ENCODE measurements at places on chromosomes 5 and 9. TPM values are rescaled to one million over a fixed set of nuclear protein-coding genes. Genes with fewer than 3 reads are reported as not detected.

The BNC2 gene
- 84.2 TPM for total RNA-seq

The IL4 gene
- total RNA-seq = not detected

The ACER2 gene
- 1.2 TPM for total RNA-seq

The MLANA gene
- total RNA-seq = not detected

The PCDHAC2 gene
- total RNA-seq = not detected

The TAF11L5 gene
- not detected for total RNA-seq

The PCDHB2 gene
- total RNA-seq = not detected

The ISL1 gene
- total RNA-seq = not detected

The WDR31 gene
- 0.16 TPM for total RNA-seq

DNA sequence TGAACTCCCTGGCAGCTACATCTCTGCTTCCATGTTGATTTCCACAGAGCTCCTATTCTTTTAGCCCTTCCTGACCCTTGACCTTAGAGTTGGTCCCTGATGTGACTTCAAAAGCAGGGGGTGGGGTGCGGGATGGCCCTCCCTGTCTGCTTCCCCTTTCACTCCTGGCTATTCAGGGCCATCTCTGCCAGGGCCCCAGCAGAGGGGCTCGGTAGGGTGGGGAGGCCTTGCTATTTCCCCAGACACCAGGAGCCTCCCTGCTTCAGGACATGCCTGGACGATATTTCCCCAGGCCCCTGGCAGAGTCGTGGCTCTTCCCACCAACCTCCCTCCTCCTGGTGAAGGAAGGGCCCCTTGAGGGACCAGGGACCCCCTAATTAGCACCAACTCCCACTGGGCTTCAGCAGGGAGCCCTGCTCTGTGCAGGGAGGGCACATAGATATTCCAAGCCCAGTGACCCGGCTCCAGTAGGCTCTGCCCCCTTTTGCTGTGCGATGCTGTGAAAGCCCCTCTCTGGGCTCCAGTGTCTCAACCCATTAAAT lies 17.3 kb downstream of the CORO2A start:
- no peak for DNase-seq

DNA sequence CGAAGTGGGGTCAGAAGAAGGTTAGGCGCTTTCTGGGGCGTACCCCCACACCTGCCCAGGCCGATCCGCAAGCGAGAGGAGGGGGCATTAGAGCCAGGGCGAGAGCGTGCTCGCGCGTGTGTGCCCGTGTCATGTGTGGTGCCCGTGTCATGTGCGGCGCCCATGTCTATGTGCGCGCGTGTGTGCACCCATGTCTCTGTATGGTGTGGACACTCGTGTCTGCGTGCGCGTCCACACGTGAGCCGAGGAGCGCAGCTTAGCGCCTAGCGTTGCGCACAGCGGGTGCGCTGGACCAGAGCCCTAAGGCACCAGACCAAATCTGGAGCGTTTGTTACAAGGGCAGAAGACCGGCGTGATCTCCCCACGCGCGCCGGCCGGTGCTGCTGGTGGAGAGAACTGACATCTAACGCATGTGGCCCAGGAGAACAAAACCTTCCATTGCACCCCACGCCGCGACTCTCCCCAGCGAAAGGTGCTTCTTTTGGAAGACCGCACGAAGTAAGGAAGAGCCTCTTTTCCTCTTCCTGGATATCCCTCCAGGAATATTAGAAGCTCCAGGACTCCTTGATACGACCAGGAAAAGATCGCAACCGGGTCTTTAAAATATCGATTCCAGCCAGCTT lies 644 bp downstream of the NIM1K start:
- peak; percentile 24 for DNase-seq

DNA sequence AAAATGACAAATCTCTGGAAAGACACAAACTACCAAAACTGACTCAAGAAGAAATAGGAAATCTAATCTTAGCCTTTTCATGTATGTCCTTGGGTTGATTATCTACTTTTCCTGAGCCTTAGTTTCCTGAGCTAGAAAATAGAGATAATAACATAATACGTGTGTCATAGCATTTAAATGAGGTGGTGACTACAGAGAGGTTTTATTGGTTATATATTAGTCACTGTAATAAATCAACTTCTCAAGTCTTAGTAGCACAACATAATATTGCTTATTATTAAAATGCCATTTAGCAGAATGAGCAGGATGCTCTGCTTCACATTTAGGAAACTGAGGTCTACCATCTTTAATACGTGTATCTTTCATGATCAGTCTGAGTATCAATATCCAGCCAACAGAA lies 7.1 kb upstream of the PJA2 start:
- no peak for DNase-seq

DNA sequence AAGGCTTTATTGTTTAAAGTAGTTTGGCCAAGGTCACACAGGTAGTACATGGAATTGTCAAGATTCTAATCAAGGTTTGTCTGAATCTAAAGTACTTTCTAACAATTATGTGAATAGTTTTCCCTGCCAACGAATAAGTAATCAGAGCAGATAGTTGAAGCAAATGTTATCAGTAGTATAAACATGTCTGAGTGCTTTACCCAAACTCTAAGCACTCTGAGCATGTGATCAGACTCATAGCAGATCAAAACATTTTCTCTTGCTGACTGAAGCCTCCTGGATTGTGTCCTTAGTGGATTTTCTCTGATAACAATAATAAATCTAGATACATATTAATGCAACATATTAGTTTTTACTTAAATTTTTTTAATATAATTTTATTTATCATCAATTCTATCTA lies 995.0 kb downstream of the EFNA5 start:
- no peak for DNase-seq

- no peak for DNase-seq
Measured at GRCh38 chr5:161311965-161312364, 234.6 kb downstream of the GABRB2 start.

GRCh38 chr5:68711293-68712200 lies 382.3 kb upstream of the SLC30A5 start:
- no peak for DNase-seq

GRCh38 chr5:32538031-32538547 lies 47.3 kb upstream of the SUB1 start:
- DNase-seq = no peak

- DNase-seq = no peak
Measured at GRCh38 chr9:686321-686813, 155.1 kb upstream of the DMRT1 start.

GRCh38 chr5:172050080-172050479 lies 43.6 kb upstream of the FBXW11 start:
- no peak for DNase-seq

DNA sequence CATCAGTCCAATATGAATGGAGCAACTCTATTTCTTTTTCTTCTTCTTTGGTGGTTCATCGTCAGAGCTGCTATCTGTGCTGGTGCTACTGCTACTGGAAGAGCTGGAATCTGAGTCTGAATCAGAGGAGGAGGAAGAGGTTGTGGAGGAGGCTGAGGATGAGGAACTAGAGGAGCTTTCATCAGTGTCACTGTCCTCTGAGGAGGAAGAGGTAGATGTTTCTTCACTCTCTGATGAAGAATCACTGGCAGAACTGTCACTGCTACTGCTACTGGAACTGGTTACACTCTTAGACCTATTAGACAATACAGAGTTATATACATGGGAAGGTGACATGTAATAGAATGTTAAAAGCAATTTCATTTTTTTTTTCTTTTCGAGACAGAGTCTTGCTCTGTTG lies 27.8 kb downstream of the ZCCHC10 start:
- DNase-seq = no peak

DNA sequence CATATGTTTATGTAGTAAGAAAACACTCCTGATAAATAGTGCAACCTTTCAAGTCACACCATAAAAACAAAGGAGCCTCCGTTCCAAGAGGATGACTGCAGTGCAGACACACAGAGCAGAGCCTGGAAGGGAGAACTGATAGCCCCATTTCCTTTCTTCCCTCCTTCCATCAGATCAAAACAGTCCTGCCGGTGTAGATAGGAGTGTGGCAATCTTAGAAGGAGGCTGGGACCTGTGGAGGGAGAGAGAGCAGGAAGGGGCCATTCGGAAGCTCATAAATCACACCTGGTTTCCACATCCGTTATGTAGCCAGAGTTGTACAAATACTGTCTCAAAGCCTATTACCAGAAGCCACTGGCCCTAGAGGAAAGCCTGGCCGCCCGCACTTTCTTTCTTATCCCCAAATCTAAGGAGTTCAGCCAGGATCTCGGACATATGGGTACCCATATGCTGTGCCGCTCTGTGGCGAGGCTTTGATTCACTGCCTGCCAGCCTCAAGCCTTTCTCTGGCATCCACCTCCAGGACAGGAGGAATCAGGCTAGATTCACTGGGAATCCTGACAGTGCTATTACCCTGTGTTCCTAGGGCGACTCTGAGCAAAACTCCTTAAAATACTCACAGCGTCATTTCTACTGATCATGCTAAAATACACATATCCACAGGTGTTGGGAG lies 26.9 kb downstream of the DAP start:
- no peak for DNase-seq

- DNase-seq = no peak
Measured at GRCh38 chr9:99785010-99785590, 36.6 kb upstream of the NR4A3 start.

GRCh38 chr5:116666901-116667300 lies 92.3 kb upstream of the SEMA6A start:
- no peak for DNase-seq

- no peak for DNase-seq
Measured at GRCh38 chr5:543351-543750, 19.1 kb upstream of the SLC9A3 start.

DNA sequence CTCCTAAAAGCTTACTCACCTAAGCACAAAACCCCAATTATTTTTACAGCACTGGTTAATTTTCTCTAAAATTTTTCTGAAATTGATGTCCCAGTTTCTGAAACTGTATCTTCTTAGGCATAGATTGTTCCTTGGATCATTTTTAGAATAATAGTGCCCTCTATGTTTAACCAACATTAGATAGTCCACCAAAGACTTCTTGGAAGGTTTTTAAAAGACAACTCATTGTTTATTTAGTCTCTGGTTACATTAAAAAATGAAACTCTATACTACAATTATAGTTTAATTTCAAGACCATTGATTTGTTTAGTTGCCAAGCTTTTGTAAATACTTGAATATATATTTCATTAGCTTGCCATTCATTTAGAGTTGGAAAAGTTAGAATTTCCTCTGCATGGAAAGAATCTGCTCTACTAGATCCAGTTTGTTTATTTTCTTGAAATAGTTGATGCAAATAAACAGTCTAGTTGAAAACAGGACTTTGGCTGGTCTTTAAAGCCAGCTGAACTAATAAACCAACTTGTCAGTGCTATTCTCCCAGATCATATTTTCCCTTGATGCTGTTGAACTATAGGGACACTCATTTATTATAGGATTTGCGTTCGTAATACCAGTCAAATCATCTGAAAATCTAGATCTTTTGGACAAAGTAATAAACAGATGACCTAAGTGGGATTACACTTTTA lies 990.5 kb downstream of the TLE1 start:
- no peak for DNase-seq

- DNase-seq = no peak
Measured at GRCh38 chr9:16206518-16206917, 653.7 kb downstream of the CCDC171 start.

DNA sequence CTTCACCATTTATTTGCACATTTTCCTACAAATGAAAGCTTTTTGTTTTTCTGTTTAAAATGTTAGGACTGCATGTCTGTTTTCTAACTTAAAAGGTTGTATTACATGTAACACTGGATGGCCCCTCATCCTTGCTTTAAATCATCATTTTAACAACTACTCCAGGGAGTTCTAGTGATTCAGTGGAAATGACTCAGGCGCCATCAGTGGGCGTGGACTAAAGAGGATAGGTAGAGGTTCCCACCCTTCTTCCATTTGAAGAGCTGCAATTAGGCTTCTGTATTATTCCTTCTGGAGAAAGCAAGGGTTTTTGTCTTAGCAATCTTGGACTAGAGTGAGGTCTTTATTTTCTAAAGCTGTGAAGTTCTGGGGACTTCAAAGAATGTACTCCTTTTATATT lies 213.7 kb downstream of the TMEM38B start:
- DNase-seq = no peak

- DNase-seq = no peak
Measured at GRCh38 chr5:114430532-114430931, 68.7 kb downstream of the KCNN2 start.

GRCh38 chr5:21680196-21680595 lies 1172.9 kb downstream of the CDH12 start:
- DNase-seq = no peak

GRCh38 chr5:83148370-83148769 lies 71.0 kb downstream of the XRCC4 start:
- no peak for DNase-seq

DNA sequence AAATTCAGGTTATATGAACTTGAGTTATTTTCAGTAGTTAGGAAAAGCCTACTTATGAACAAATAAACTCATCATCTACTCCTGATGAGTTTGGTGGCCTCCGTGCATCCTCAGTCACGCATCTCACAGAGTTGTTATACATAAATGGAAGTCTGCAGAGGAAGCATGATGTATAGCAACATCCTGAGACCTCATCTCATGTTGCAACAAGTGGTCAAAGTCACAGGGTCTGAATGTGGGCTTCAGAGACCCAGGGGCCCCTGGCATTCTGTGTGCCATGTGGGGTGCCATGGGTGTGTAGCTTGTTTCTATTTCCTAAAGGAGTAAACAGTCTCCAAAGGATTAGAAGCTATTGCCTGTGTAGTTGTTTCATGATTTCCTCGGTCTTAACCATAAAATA lies 216.5 kb downstream of the IRX2 start:
- DNase-seq = no peak

- no peak for DNase-seq
Measured at GRCh38 chr5:32828492-32828891, 117.4 kb downstream of the NPR3 start.

GRCh38 chr5:79932510-79933504 lies 58.3 kb downstream of the MTX3 start:
- DNase-seq = no peak

DNA sequence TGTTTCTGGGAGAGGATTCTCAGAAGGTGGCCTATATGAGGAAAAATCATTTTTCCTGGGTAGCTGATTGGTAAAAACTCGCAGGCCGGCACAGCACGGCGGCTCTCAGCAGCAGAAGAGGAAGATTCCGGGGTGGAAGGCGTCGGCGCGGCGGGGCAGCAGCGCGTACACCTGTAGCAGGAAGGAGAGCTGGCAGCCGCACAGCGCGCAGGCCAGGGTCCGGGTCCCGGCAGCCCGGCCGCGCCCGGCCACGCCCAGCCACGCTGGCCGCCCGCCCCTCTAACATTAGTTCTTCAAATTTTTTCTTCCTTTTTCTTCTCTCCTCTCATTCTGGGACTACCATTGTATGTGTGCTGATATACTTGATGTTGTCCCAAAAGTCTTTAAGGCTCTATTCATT lies 24.8 kb upstream of the ZNF618 start:
- DNase-seq = no peak

- DNase-seq = no peak
Measured at GRCh38 chr9:6929441-6930215, 171.9 kb downstream of the KDM4C start.
